Gastroesophageal sphincter (tissue), 4 donors: ENCODE measurements at places on chromosomes 1 and 21. TPM values are rescaled to one million over a fixed set of nuclear protein-coding genes. Genes with fewer than 3 reads are reported as not detected.

DNA sequence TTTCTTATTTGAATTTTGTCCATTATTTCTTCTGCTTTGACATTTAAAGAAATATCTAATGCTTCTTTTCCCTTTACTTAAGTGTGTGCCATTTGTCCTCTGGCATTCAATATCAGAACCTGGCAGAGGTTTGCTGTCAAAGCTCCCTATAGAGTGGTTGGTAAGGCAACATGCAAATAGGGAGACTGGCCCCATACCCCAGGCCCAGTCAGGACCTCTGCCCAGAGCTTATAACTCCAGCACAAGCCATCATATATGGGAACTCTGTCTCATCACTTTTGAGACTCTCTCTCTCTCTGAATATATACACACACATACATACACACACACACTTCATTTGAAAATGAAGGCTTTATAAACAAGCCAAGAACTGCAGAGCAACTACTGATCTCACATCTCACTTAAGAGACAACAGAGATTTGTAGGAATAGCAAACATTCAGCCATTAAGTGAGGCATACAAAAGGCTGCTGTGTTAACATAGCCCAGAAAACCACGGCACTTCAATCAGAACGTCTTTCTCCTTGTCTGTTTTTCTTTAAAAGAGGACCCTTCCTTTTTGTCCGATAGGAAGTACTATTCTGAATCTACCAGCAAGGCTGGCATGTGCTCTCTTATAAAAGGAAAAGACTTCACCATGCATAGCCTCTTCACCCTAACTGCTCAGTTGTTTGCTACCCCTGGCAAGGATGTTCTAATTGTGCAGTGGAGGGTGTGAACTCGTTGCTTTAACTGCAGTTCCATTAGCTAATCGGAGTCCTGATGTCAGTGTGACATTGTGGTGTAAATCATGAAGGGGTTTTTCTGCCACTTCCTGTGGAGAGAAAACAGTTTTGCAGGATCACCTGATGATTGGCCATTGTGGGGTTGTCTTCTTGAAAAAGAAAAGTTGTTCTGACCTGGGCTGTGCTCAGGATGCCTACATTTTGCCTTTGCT is 101.7 kb downstream of the NR5A2 start:
- no peak for ATAC-seq
- no peaks in the 10 kb centered on the region for H3K36me3 ChIP-seq
- no peaks in the 10 kb centered on the region for H3K4me1 ChIP-seq
- no peak overlapping the region for H3K4me3 ChIP-seq
- H3K27ac ChIP-seq = no peak overlapping the region

- H3K4me1 ChIP-seq = no peaks in the 10 kb centered on the region
- no peak for ATAC-seq
- H3K27me3 ChIP-seq = no peaks in the 10 kb centered on the region
- H3K36me3 ChIP-seq = no peaks in the 10 kb centered on the region
- H3K4me3 ChIP-seq = no peak overlapping the region
Measured at GRCh38 chr1:217668351-217668940, 37.3 kb downstream of the SPATA17 start.

- no peak overlapping the region for H3K4me3 ChIP-seq
- no peak for ATAC-seq
- H3K36me3 ChIP-seq = no peaks in the 10 kb centered on the region
Measured at GRCh38 chr1:201882665-201883132, 6.0 kb upstream of the SHISA4 start.

DNA sequence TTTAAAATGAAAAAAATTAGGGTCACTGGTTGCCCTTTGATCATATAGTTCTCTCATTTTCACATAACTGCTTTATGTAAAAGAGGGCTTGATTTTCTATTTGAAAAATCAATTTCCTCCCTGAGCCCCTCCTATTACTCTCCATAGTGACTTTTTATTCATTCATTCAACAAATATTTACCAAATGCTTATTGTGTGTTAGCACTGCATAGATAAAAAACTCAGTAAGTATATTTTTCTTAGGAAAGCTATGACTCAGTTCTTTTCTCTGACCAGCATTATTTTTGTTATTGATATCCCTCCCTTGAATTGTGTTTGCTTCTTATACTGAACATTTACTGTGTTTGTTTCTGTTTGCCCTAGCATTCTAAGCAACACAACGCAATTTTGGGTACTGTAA is 59.8 kb downstream of the NTNG1 start:
- no peak overlapping the region for H3K27ac ChIP-seq
- no peak for ATAC-seq
- no peaks in the 10 kb centered on the region for H3K4me1 ChIP-seq
- H3K36me3 ChIP-seq = no peaks in the 10 kb centered on the region
- H3K4me3 ChIP-seq = no peak overlapping the region

Gene HRNR
- 0.04 TPM for total RNA-seq

DNA sequence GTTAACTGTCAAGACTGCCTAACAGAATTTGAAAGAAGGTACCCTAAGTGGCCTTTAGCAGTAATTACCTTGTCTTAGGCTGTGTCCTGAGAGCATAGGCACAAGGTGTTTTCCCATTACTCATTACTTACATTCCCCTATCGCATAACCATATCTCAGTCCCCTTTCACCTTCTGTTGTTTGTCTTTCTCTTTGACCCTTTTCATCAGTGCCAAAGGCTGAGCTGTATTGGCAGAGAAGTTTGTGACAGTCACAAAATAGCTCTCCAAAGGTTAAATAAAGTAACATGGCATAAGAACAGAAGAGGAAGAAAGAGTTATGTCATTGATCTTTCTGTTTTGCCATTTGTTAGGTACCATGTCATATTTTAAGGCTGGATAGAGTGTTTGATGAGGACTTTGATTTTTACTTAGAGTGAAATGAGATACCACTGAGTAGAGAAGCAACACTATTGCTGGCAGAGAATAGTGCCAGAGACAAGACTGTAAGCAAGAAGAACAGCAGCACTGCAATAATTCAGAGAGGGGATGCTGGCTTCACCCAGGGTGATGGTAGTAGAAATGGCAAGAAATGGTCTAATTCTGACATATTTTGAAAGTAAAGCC is 497.8 kb downstream of the TTLL7 start:
- H3K36me3 ChIP-seq = no peaks in the 10 kb centered on the region
- no peaks in the 10 kb centered on the region for H3K27me3 ChIP-seq
- no peaks in the 10 kb centered on the region for H3K4me1 ChIP-seq
- H3K27ac ChIP-seq = no peak overlapping the region
- no peak overlapping the region for H3K4me3 ChIP-seq

GRCh38 chr1:234655328-234656069 is 45.5 kb upstream of the IRF2BP2 start:
- H3K27ac ChIP-seq = no peak overlapping the region
- H3K27me3 ChIP-seq = no peaks in the 10 kb centered on the region
- H3K4me1 ChIP-seq = no peaks in the 10 kb centered on the region
- no peak for ATAC-seq

Gene RGS13
- total RNA-seq = not detected

Gene MYBPH
- not detected for total RNA-seq

DNA sequence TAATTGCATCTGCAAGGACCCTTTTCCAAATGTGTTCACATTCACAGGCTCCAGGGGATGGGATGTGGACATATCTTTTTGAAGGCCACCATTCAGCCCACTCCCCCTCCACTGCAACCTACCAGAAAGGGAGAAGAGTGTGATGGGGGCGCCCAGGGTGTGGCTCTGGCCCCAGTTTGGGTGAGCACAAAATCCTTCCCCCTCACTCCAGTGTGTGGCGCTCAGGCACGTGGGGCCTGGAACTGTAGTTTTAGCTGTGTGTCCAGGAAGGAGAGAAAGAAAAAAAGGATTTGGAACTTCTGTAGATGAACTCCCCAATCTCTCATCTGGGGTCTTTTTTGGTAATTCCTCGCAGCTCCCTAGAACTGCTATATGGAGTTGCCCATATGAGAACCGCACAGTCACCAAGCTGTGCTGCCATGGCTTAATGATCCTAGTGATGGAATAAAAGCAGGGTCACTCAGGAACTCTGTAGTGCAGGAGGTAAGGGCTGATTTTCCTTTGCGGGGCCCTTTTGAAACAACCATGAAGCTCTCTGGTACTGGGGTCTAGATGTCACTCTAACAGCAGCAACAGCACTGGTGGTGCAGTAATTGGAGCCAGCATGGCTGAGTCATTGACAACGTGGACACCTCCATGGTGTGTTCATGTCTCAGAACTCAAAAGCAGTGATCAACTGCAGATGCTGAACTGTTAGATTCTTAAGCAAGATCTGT is 17.0 kb downstream of the AGT start:
- no peak overlapping the region for H3K27ac ChIP-seq
- peaks cover 31% of the 10 kb centered on the region for H3K36me3 ChIP-seq
- H3K4me3 ChIP-seq = no peak overlapping the region
- no peaks in the 10 kb centered on the region for H3K4me1 ChIP-seq

DNA sequence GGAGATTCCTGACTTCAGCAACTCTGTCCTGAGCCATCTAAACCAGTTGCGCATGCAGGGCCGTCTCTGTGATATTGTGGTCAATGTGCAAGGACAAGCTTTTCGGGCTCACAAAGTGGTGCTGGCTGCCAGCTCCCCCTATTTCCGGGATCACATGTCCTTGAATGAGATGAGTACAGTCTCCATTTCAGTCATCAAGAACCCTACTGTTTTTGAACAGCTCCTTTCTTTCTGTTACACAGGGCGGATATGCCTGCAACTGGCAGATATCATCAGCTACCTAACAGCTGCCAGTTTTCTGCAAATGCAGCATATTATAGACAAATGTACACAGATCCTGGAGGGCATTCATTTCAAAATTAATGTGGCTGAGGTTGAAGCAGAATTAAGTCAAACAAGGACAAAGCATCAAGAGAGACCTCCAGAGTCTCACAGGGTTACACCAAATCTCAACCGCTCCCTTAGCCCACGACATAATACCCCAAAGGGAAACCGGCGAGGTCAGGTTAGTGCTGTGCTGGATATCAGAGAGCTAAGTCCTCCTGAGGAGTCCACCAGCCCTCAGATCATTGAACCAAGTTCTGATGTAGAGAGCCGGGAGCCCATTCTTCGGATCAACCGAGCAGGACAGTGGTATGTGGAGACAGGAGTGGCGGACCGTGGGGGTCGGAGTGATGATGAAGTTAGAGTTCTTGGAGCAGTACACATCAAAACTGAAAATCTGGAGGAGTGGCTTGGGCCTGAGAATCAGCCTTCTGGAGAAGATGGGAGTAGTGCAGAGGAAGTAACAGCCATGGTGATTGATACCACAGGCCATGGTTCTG is 2.3 kb downstream of the ZBTB37 start:
- no peak overlapping the region for H3K27ac ChIP-seq
- no peak overlapping the region for H3K4me3 ChIP-seq
- ATAC-seq = no peak

Gene SLC45A1
- 9.8 TPM for total RNA-seq
